ENCODE measurements at places on chromosomes 1 and 21.

DNA sequence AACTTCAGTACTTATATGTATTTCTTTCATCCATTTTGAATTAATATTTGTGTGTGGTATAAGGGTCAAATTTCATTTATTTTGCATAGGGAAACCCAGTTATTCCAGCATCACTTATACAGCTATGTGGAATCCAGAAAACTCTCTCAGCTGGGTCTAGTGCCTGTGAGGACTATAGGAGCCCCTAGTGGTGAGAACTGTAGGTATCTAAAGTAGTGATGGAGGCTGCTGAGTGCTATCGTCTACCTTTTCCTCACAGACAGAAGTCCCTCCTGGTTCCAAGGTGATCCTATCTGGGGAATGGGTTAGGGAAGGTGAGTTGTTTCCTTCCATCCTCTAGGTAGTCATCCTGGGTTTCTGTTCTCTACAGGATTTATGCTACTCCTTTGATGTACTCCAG, 352.0 kb upstream of the C1orf87 start:
- DNase-seq, result no peak

DNA sequence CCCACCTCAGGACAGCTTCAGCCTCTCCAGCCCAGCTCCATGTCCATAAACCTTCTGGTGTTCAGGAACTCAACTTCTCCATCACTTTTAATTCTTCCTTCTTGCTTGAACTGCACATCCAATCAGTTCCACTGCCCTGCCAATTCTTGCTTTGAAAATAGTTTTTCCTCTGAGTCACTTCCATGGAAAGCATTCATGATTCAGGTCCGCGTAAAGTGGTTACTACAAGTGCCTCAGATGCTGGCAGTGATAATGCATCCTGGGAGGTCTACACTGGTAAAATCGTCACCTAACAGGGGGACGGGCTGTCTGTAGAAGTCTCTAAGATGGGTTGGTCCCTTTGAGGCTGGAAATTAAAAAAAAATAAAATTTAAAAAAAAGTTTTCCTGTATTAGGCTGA, 25.9 kb upstream of the RCAN1 start:
- no peak for DNase-seq

DNA sequence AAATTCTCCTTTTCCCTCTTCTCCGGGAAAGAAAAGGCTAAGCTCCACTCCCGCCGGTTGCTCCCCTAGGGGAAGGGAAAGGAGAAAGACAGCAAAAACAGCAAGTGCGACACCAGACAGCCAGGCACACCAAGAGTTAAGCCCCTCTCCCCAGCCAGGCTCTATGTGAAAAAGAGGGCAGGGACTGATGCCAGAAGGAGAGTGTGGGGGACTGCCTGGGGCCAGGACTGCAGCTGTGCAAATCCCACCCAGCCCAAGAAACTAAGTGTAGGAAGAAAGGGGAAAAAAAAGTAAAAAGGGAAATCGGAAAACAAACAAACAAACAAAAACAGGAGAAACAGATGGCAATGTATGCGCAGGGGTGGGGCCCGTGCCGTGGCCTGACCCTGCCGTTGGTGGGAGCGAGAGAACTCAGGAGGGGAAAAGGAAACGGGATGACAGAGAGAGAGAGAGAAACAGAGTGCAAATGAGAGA, 27.7 kb upstream of the FMO1 start:
- no peak for DNase-seq

DNA sequence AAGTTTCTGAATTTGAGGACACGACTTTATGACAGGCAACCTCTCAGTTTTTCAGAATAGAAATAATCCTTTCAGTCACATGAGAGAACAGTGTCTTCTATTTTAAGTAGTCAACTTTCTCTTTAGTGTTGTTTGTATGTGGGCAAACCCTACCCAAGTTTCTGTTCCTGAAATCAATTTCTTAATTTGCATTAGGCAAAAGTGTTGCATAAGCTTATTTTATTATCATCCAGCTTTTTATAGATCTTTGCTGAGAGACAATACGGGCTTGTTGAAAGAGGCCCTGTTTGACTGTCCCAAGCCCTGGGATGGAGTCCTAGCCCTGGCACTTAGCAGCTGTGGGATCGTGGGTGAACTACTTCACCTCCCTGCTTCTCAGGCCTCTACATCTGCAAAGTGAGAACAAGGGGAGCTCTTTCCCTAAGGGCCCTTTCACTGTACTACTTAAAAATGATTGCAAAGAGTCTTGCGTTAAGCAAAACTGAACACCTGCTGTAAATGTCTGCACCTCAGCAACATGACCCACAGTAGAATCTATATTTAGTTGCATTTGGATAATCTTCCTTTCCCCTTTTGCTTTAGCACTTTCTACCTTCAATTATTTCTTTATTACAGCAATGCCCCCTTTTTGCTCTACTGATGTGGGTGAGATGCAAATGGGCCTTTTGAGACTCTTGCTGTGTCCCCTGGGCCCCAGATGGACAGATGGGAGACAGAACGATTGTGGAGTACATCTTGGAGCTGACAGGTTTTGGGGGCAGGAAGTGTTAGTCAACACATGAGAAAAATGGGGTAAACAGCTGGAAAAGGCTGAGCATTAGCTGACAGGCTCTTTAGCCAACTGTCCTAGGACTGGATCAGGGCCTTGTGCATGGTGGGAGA, 41.0 kb upstream of the SCAF4 start:
- no peak for DNase-seq

DNA sequence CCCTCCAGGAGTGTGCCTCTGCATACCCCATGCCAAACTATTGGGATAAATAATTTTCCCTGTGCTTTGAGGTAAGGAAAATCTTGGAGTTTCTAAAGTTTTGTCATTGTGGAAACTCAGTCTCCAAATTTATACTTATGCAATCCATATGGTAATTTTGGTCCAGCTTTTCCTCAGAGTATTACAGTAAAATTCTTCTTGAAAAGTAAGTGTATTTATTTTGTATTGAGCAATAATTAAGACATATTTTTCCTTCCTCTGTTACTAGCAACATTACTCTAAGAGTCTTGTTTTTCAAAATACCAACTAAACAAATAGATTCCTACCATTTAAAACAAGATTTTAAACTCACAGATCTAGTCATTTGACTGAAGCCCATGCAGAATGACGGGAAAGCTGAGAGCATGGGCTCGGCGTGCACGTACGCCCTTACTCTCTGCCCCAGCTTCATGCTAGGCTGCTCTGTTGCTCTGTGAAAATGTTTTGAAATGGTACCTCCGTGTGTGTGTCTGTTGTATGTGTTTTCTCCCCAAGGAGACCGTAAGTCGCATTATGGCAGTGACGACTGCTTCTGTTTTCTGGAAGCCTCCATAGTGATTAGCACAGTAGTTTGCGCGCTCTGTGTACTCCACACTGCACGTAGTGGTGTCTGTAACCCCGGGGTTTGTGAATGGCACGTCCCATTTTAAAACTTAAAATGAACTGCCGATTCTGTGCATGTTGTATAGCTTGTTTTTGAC, 165.3 kb downstream of the SDCCAG8 start:
- no peak for DNase-seq
